Liver (tissue), 10 donors: ENCODE measurements at places on chromosomes 6 and 20. TPM values are rescaled to one million over a fixed set of nuclear protein-coding genes. Genes with fewer than 3 reads are reported as not detected.

DNA sequence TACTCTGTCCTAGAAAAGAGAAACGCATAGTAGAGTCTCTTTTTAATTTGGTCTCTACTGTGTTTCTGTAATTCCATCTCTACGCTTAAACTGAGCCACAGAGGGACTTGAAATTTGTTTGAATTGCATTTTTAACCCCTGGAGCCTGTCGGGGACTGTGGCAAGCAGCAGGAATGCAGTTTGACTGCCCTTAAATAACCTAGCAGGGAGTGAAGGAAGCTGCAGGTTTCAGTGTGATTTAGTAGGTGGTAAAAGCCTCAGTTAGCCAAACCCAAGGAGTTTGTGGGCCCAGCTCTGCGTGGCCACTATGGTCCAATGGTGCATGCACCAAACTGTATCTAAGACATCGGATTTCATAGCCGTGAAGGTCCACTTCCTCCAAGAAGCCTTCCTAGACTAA, 70.3 kb upstream of the MC3R start:
- H3K27me3 ChIP-seq = no peaks in the 10 kb centered on the region
- no peaks in the 10 kb centered on the region for H3K4me1 ChIP-seq
- no peak overlapping the region for H3K4me3 ChIP-seq
- H3K36me3 ChIP-seq = no peaks in the 10 kb centered on the region
- no peak for DNase-seq
- H3K27ac ChIP-seq = no peak overlapping the region

DNA sequence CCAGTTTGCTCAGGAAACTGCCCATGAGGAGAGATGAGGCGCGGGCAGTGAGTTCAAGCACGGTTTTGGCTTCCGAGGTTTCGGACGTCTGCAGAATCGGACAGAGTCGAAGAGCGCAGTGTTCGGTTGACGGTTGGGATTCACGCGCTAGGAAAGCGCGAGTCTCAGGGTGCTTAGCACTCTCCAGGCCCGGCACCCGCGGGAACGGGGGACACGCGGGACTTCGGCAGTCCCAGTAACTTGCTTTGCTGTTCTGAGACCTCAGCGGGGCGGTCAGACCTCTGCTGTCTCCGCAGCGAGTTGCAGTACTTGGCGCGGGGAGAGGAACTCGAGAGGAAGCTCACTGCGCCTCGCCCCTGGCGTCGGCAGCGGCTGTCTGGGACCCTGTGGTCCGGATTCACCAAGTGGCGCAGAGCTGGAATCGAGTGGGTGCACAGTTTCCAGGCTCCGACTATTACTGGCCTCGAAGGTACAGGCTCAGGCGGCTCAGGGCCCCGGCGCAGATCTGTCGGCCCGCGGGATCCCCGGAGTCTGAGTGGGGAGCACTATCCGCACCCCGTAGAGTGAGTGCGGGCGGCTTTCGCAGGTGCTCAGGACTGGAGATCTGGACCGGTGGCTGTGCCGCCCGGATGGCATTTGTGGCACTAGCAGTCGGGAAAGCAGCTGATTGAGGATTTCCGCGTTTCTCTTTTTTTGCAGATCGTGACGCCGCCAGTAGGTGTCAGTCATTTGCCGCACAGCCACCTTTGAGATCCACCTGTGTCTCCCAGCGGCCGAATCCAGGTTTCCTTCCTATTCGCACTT, at the start of gene POM121L2:
Gene POM121L2 (minus strand): TSS at position 128 of the 804 bp plus-strand sequence. CDS start 103 bp downstream, at position 25.
- DNase-seq = peak; percentile 61
- H3K4me3 ChIP-seq = peak within 1 kb of the TSS; percentile 34
- H3K27me3 ChIP-seq = peaks cover 5% of the 10 kb centered on the region

GRCh38 chr6:13397359-13398068, 69.2 kb upstream of the TBC1D7 start:
- DNase-seq = peak; percentile 57
- no peak overlapping the region for H3K4me3 ChIP-seq
- H3K36me3 ChIP-seq = no peaks in the 10 kb centered on the region
- H3K27ac ChIP-seq = no peak overlapping the region
- H3K27me3 ChIP-seq = no peaks in the 10 kb centered on the region
- H3K4me1 ChIP-seq = peaks cover 3% of the 10 kb centered on the region

GRCh38 chr20:59721386-59721785, 117.0 kb downstream of the PHACTR3 start:
- no peaks in the 10 kb centered on the region for H3K4me1 ChIP-seq
- H3K27ac ChIP-seq = no peak overlapping the region
- no peaks in the 10 kb centered on the region for H3K27me3 ChIP-seq
- DNase-seq = no peak
- H3K4me3 ChIP-seq = no peak overlapping the region

DNA sequence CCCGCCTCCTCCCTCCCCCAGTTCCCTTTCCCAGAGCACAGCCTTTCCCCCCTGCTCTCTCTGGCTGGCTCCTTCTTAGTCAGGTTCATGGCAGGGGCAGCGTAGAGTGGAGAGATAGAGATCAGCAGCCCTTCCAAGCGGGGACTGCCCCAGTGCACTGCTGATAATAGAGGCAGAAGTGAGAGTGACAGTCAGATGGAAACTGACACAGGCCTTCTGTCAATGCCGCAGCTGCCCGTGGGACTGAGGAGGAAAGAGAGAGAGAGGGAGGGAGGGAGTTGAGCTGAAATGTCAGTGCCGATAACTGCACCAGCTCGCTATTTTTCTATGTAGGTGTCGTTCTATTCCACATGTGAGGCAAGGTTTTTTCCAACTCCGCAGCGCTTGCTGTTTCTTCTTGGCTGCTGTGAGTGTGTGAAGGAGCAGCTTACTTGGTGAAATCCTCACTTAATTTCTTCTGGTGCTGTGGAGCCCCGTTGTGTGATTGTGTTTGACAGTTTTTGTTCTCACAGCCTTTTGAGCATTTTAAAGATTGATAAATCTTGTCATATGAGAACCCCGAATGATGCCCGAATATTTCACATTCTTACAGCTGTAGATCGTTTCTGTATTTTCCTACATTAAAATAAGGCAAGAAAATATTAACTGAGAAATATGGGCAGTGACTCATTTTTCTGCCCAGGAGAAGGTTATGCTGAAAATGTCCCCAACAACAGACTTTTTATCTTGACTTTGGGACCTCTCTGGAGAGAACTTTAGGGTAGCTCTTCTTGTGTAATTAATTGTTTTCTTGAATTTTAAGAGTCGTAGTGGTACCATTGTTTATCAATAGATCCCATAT, 386.4 kb upstream of the MMS22L start:
- H3K27ac ChIP-seq = no peak overlapping the region
- DNase-seq = no peak
- H3K36me3 ChIP-seq = no peaks in the 10 kb centered on the region
- no peak overlapping the region for H3K4me3 ChIP-seq
- H3K27me3 ChIP-seq = no peaks in the 10 kb centered on the region

DNA sequence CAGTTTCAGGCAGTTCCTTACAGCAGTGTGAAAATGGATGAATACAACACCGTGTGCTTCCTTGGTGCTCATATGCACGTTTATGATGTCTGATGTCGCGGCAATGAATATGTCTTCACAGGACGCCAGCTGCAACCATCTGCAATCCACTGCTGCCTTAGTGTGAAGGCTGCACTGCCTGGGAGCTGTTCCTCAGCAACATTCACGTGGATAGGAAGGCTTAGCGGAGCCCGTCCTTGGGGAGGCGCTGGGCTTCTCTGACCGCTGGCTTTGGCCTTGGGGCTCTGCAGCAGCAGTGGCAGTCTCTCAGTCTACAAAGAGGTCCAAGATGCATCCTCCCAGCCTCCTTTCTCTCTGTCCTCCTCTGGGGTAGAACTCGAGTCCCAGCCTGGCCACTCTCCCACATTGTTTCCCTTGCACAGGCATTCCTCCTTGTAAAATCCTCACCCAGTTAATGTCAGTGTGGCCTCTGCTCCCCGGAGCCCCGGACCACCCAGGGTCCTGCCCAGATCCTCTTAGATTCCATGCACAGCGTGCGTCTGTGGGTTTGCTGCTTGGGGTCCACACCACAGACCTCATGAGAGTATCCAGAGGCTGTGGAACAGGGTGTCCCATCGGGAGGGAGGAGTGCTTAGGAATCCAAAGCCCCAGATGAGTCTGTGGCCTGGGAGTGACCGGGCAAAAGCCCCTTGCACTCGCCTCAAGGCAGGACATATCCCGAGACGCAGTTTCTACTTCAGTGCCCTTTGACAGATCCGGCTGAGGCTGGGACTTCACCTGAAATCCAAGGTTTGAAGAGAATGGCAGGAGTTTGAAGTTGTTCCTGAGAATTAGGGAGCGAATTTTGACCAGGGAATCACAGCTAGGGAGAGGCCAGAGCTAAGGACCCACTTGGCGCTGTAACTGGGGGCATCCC, 181.3 kb downstream of the THBS2 start:
- no peak for DNase-seq
- no peaks in the 10 kb centered on the region for H3K4me1 ChIP-seq
- no peak overlapping the region for H3K27ac ChIP-seq
- H3K27me3 ChIP-seq = no peaks in the 10 kb centered on the region

- no peaks in the 10 kb centered on the region for H3K4me1 ChIP-seq
- H3K27me3 ChIP-seq = no peaks in the 10 kb centered on the region
- no peaks in the 10 kb centered on the region for H3K36me3 ChIP-seq
- H3K4me3 ChIP-seq = no peak overlapping the region
Observed at GRCh38 chr6:1763404-1763803, 153.7 kb downstream of the FOXC1 start.

GRCh38 chr20:60486315-60486714, 528.1 kb downstream of the CDH26 start:
- H3K27me3 ChIP-seq = no peaks in the 10 kb centered on the region
- H3K36me3 ChIP-seq = no peaks in the 10 kb centered on the region
- DNase-seq = no peak
- H3K27ac ChIP-seq = no peak overlapping the region
- no peak overlapping the region for H3K4me3 ChIP-seq

GRCh38 chr6:140401761-140402160, 1027.3 kb upstream of the CITED2 start:
- DNase-seq = no peak
- H3K4me3 ChIP-seq = no peak overlapping the region
- no peaks in the 10 kb centered on the region for H3K4me1 ChIP-seq
- no peak overlapping the region for H3K27ac ChIP-seq
- no peaks in the 10 kb centered on the region for H3K36me3 ChIP-seq

- peaks cover 5% of the 10 kb centered on the region for H3K27me3 ChIP-seq
- H3K36me3 ChIP-seq = no peaks in the 10 kb centered on the region
- no peak overlapping the region for H3K4me3 ChIP-seq
- no peaks in the 10 kb centered on the region for H3K4me1 ChIP-seq
- H3K27ac ChIP-seq = no peak overlapping the region
Observed at GRCh38 chr20:884983-885952, 30.9 kb downstream of the ANGPT4 start.

GRCh38 chr20:35020108-35020928, 64.7 kb downstream of the MYH7B start:
- no peak overlapping the region for H3K4me3 ChIP-seq
- no peaks in the 10 kb centered on the region for H3K4me1 ChIP-seq
- DNase-seq = peak; percentile 22
- peaks cover 27% of the 10 kb centered on the region for H3K36me3 ChIP-seq
- H3K27ac ChIP-seq = no peak overlapping the region

GRCh38 chr6:73452107-73452461, at the start of gene CGAS:
TSS of gene CGAS (minus strand) at chr6:73452297. CDS start at chr6:73452181, 116 bp downstream.
- H3K27me3 ChIP-seq = no peaks in the 10 kb centered on the region
- DNase-seq = peak; percentile 60
- H3K4me3 ChIP-seq = peak within 1 kb of the TSS; percentile 66
- no peaks in the 10 kb centered on the region for H3K4me1 ChIP-seq
- H3K36me3 ChIP-seq = no peaks in the 10 kb centered on the region

The TMC2 gene
- not detected for total RNA-seq

The CMTR1 gene
- total RNA-seq = 25.4 TPM

The ARMH2 gene
- not detected for total RNA-seq

The NAA20 gene
- total RNA-seq = 28.4 TPM

The SAMD5 gene
- total RNA-seq = 2.7 TPM

The GSTA1 gene
- total RNA-seq = 160 TPM
